ENCODE measurements at places on chromosomes 5 and 9. TPM values are rescaled to one million over a fixed set of nuclear protein-coding genes. Genes with fewer than 3 reads are reported as not detected.

Gene MYOT
- 40.0 TPM for total RNA-seq

Gene GALT
- 33.2 TPM for total RNA-seq

Gene UBE2QL1
- 3.6 TPM for total RNA-seq

Gene SLC38A9
- 12.5 TPM for total RNA-seq

Gene AK1
- 73.2 TPM for total RNA-seq

Gene CEL
- total RNA-seq, result not detected

Gene CSF1R
- total RNA-seq, result 42.5 TPM

Gene CCDC187
- total RNA-seq, result not detected

Gene DRD1
- total RNA-seq, result not detected

Gene PAEP
- total RNA-seq, result not detected

Gene PCA3
- total RNA-seq, result not detected

Gene OSMR
- 37.2 TPM for total RNA-seq

Gene LIFR
- total RNA-seq, result 79.6 TPM

Gene ZNF483
- total RNA-seq, result 19.7 TPM

Gene CATSPER3
- total RNA-seq, result not detected

GRCh38 chr9:136345281-136346156 is 18.0 kb downstream of the DNLZ start:
- peaks cover 21% of the 10 kb centered on the region for H3K4me1 ChIP-seq
- H3K27me3 ChIP-seq, result no peaks in the 10 kb centered on the region
- H3K27ac ChIP-seq, result peak overlapping the region; percentile 37
- no peak overlapping the region for H3K4me3 ChIP-seq

- no peak overlapping the region for H3K27ac ChIP-seq
- no peak overlapping the region for H3K4me3 ChIP-seq
- H3K27me3 ChIP-seq, result no peaks in the 10 kb centered on the region
- no peak for DNase-seq
These were observed 99.6 kb downstream of the LIFR start for GRCh38 chr5:38456657-38457399.

GRCh38 chr9:127801955-127802575 is 617 bp upstream of the FPGS start:
- peak overlapping the region; percentile 93 for H3K27ac ChIP-seq
- H3K36me3 ChIP-seq, result peaks cover 3% of the 10 kb centered on the region
- no peak for DNase-seq
- no peaks in the 10 kb centered on the region for H3K27me3 ChIP-seq
- H3K4me1 ChIP-seq, result peaks cover 27% of the 10 kb centered on the region

DNA sequence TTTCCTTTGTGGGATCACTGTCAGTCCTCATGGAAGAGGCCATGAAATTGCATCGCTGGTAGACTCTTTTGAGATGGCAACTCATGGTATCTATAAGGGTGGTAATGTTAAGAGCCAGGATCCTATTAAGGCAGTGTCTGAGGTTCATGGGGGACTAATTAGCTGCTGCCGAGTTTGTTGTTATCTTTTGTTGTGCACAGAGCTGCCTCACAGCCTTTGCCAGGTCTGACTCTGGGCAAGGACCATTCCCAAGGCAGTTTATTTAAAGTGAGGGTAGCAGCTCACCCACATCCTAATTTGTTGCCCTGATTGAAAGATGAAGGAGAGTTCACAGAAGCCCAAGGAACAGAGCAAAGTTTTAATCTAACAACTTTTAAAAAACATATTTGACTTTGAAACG is 7.9 kb downstream of the SMARCA2 start:
- no peaks in the 10 kb centered on the region for H3K27me3 ChIP-seq
- DNase-seq, result no peak
- H3K4me1 ChIP-seq, result peaks cover 90% of the 10 kb centered on the region
- H3K4me3 ChIP-seq, result no peak overlapping the region
- peak overlapping the region; percentile 75 for H3K27ac ChIP-seq

DNA sequence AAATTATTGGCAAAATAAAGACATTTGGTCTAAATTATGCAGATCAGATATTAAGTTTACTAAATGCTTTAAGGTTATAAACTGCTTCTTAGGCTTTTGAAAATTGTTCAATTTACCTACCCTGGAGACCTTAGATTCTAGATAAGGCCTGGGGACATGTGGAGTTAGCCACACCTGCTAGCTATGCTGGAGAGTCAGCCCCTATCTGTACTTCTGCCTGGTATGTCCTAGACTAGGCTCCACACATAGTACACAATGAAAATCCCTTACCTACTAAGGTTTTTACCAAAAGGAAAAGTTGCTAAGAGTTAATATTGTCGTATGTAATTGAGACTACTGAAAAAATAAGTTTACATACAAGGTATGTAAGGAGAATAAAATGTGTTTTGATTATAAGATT is 49.8 kb upstream of the DMAC1 start:
- H3K36me3 ChIP-seq, result no peaks in the 10 kb centered on the region
- H3K27me3 ChIP-seq, result no peaks in the 10 kb centered on the region
- no peak for DNase-seq
- H3K4me3 ChIP-seq, result no peak overlapping the region

DNA sequence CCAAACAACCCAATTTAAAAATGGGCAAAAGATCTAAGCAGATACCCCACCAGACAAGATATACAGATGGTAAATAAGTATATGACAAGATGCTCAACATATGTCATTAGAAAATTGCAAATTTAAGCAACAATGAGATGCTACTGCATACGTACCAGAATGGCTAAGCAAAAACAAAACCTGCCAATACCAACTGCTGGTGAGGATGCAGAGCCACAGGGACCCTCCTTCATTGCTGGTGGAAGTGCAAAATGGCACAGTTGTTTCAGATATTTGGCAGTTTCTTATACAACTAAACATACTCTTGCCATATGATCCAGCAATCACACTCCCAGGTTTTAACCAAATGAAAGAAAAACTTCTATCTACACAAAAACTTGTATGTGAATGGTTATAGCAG is 178.9 kb downstream of the BARX1 start:
- no peak overlapping the region for H3K4me3 ChIP-seq
- H3K4me1 ChIP-seq, result no peaks in the 10 kb centered on the region
- H3K36me3 ChIP-seq, result no peaks in the 10 kb centered on the region
- no peak for DNase-seq

- H3K4me3 ChIP-seq, result no peak overlapping the region
- H3K4me1 ChIP-seq, result no peaks in the 10 kb centered on the region
- no peaks in the 10 kb centered on the region for H3K36me3 ChIP-seq
These were observed 1652.3 kb upstream of the WWC1 start for GRCh38 chr5:166639151-166639550.

DNA sequence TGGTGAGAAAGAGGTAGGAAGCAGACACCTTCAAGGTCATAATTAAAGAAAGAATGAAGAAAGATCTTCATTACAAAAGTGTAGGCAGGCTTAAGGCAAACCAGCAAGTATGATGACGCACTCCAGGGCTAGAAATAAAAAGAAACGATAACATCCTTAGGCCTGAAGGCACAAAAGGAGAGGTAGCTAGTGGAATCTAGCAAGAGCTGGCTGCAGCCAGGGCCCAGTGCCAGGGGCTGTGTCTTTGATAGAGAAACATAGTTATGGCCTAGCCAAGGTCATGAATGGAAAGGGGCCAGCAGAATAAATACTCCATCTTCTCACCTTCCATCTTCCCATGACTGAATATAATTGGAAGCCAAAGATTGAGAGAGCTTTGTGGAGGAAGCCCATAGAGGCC is 6.8 kb upstream of the SH3TC2 start:
- H3K4me3 ChIP-seq, result no peak overlapping the region
- no peaks in the 10 kb centered on the region for H3K36me3 ChIP-seq
- H3K27me3 ChIP-seq, result no peaks in the 10 kb centered on the region
- no peak overlapping the region for H3K27ac ChIP-seq

GRCh38 chr9:135971111-135971766 is 10.1 kb upstream of the UBAC1 start:
- H3K27ac ChIP-seq, result no peak overlapping the region
- no peak for DNase-seq
- H3K36me3 ChIP-seq, result no peaks in the 10 kb centered on the region
- H3K27me3 ChIP-seq, result no peaks in the 10 kb centered on the region

- H3K4me1 ChIP-seq, result peaks cover 51% of the 10 kb centered on the region
- H3K27ac ChIP-seq, result no peak overlapping the region
- peak overlapping the region; percentile 57 for H3K4me3 ChIP-seq
- no peak for DNase-seq
These were observed 14.3 kb downstream of the DIPK1B start for GRCh38 chr9:136726631-136727191.

DNA sequence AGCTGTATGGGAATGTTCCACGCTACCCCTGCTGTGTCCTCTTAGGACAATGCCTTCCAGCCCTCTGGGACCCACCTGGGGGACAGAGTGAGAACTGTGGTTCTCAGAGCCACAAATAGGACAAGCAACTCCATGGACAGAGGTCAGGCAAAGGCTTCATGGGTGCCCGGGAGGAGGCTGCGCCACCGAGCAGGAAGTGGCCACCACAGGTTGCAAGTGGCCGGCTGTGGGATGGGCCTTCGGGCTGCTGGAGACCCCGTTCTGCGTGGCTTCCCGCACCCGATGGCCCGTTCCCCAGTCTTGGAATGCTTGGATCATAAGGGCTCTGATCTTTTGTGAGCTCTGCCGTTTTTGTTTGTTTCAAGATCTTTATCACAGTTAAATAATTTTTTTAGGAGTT is 118.8 kb downstream of the BOD1 start:
- H3K4me1 ChIP-seq, result peaks cover 46% of the 10 kb centered on the region
- no peaks in the 10 kb centered on the region for H3K27me3 ChIP-seq
- DNase-seq, result no peak
- no peaks in the 10 kb centered on the region for H3K36me3 ChIP-seq
- H3K27ac ChIP-seq, result peak overlapping the region; percentile 87
- H3K4me3 ChIP-seq, result no peak overlapping the region

- no peak overlapping the region for H3K4me3 ChIP-seq
- H3K27ac ChIP-seq, result no peak overlapping the region
- no peaks in the 10 kb centered on the region for H3K4me1 ChIP-seq
These were observed 459.9 kb upstream of the ZNF462 start for GRCh38 chr9:106403081-106403480.

GRCh38 chr5:62296998-62297397 is 9.0 kb upstream of the KIF2A start:
- DNase-seq, result no peak
- H3K27ac ChIP-seq, result no peak overlapping the region
- H3K4me3 ChIP-seq, result no peak overlapping the region
- H3K36me3 ChIP-seq, result no peaks in the 10 kb centered on the region
- H3K27me3 ChIP-seq, result no peaks in the 10 kb centered on the region

GRCh38 chr5:72283358-72283757 is 36.7 kb downstream of the MRPS27 start:
- peak overlapping the region; percentile 58 for H3K27ac ChIP-seq
- DNase-seq, result no peak
- no peaks in the 10 kb centered on the region for H3K36me3 ChIP-seq
- peaks cover 45% of the 10 kb centered on the region for H3K4me1 ChIP-seq
- no peak overlapping the region for H3K4me3 ChIP-seq

- H3K36me3 ChIP-seq, result peaks cover 7% of the 10 kb centered on the region
- no peak for DNase-seq
- H3K4me3 ChIP-seq, result no peak overlapping the region
- H3K27ac ChIP-seq, result no peak overlapping the region
- H3K27me3 ChIP-seq, result no peaks in the 10 kb centered on the region
- peaks cover 68% of the 10 kb centered on the region for H3K4me1 ChIP-seq
These were observed 11.5 kb downstream of the NFIB start for GRCh38 chr9:14302405-14302804.

DNA sequence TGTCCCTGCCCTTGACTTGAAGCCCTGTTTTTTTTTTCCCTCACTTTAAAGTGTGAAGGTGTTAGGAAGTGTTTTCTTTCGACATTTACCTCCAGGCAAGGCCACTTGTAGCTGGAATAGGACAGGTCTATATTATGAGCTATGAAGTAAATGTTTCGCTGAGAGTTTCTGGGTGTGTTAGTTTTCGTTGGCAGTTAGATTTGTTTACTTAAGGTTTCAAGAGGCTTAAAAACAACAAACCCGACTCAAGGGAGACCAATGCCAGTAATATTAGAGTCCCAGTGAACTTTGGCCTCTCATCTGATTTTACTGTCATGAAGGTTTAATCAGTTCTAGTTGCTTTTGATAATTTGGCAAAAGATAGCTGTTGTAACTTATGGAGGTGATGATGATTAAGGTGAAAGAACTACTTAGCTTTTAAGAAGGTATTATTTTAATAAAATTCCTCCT is 25.2 kb downstream of the OCLN start:
- H3K27ac ChIP-seq, result no peak overlapping the region
- H3K36me3 ChIP-seq, result no peaks in the 10 kb centered on the region
- no peaks in the 10 kb centered on the region for H3K27me3 ChIP-seq
- no peak overlapping the region for H3K4me3 ChIP-seq
- no peak for DNase-seq
- H3K4me1 ChIP-seq, result no peaks in the 10 kb centered on the region

DNA sequence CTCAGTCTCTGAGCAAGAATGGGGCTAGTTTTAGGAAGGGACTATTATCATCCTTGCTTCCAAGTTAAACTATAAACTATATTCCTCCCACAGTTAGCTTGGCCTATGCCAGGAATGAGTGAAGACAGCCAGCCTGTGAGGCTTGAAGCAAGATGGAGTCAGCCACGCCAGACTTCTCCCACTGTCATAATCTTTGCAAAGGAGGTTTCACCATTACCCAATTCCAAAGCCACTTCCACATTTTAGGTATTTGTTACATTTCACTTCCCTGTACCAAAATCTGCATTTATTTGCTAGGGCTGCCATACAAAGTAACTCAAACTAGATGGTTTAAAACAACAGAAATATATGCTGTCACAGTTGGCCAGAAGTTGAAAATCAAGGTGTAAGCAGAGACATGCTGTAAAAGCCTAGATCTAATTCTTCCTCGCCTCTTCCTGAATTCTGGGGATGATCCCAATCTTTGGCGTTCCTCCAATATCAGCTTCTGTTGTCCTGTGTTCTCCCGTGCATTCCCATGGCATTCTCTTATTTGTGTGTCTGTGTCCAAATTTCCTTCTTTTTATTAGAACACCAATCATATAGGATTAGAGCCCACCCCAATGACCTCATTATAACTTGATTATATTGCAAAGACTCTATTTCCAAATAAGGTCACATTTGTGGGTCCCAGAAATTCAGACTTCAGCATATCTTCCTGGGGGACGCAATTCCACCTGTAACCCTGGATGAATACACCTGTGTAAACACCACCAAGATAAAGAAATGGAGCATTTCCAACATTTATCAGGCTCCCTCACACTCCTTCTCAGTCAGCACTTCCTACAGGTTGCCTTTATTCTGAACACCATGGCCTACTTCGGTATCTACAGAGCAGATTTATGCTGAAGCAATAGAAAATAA is 126.8 kb downstream of the GCNT1 start:
- H3K27ac ChIP-seq, result no peak overlapping the region
- H3K36me3 ChIP-seq, result no peaks in the 10 kb centered on the region
- H3K4me1 ChIP-seq, result no peaks in the 10 kb centered on the region

DNA sequence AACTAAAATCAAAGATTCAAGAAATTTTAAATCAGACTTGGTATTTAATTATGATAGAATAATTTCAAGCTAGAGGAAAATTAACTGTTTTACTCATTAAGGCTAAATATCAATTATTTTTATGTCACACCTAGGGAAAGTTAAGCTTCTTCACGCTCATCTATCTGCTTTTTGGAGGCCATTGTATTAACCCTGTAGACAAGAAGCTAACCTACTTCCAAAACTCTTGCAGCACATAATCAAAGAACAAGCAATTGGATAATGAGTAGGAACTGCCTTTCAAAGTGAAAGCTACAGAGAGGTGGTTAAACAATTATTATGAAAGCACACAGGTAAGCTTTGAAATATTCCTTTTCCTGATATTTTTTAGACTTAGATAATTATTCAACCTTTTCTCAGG is 6.7 kb downstream of the EBF1 start:
- H3K27ac ChIP-seq, result no peak overlapping the region
- H3K4me3 ChIP-seq, result no peak overlapping the region
- H3K27me3 ChIP-seq, result peaks cover 21% of the 10 kb centered on the region
- H3K36me3 ChIP-seq, result no peaks in the 10 kb centered on the region
- no peak for DNase-seq

Measured in sigmoid colon (tissue), 7 donors.